ENCODE measurements at places on chromosomes 2 and 18.

DNA sequence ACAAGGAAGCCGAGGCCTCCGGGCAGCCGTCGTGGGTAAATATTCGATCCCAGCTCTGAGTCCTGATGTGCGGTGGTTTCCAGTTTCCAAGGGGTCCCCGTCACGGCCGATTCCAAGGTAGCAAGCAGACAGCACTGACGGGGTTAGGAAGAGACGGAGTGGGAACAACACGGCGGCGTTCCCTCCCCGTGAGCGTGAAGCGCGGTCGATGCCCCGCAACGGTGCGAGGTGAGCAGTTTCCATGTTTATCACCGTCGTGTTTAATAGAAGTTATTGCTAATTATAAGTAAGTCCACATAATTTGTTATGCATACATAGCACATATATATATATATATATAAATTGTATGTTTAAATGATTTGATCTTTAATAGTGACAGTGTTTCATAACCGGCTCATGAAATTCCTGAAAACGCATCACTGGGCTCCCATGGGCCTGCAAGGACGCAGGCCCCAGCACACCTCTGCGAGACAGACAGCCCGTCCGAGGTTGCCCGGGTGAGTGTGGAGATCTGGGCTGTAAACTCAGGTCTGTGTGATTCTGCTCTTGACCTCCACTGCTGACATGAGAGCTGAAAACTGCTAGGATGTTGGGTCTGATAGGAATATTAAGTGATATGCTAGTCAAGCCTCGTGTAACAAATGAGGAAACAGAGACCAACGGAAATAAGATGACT lies 243.5 kb upstream of the SALL3 start:
- DNase-seq = no peak

GRCh38 chr2:45315861-45316260 lies 295.2 kb downstream of the SRBD1 start:
- DNase-seq = no peak

DNA sequence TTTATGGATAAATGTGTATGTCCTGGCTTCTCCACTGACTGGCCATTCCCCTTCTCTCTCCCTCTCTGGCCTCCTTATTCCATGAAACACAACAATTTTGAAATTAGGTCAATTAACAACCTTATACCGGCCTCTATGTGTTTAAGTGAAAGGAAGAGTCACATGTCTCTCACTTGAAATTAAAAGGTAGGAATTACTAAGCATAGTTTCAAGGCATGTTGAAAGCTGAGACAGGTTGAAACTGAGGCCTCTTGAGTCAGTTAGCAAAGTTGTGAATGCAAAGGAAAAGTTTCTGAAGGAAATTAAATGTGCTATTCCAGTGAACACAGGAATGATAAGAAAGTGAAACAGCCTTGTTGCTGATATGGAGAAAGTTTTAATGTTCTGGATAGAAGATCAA lies 69.7 kb downstream of the ADAM23 start:
- no peak for DNase-seq

GRCh38 chr2:157787364-157787938 lies 88.7 kb downstream of the ACVR1 start:
- DNase-seq = no peak

- DNase-seq = no peak
Observed at GRCh38 chr2:191638079-191638801, 39.7 kb upstream of the NABP1 start.

DNA sequence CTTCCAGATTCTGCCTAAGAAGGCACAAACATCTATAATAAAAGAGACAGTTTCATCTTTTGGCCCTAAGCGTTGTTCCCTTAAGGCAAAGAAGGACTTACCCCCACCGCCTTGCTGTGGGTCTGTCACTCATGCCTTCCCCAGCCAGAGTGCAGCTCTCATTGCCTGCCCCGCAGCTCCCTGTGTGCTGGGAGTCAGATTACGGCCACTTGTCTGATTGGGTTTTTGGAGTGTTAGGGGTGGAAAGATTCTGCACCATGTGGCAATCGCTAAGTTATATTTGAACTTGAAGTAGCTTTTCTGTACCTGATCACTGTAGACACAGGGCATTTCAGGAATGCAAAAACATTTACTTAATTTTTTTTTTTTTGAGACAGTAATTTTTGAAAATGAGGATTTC lies at the start of gene AQP4:
AQP4 (minus strand) TSS at position 151 of the 400 bp plus-strand sequence; CDS start at position 133, 18 bp downstream.
- no peak for DNase-seq
